ENCODE measurements at places on chromosomes 16 and 17.
A peak's percentile ranks its signal among the peaks of the same experiment; 100 is the strongest.

- no peak overlapping the region for H3K27ac ChIP-seq
- no peak overlapping the region for H3K4me3 ChIP-seq
- no peaks in the 10 kb centered on the region for H3K36me3 ChIP-seq
Observed at GRCh38 chr17:50205111-50205962, 3.9 kb upstream of the COL1A1 start.

- no peak for DNase-seq
- no peaks in the 10 kb centered on the region for H3K4me1 ChIP-seq
- H3K27me3 ChIP-seq, result peaks cover 8% of the 10 kb centered on the region
- H3K4me3 ChIP-seq, result no peak overlapping the region
- H3K36me3 ChIP-seq, result no peaks in the 10 kb centered on the region
Observed at GRCh38 chr17:8668176-8668740, 37.7 kb upstream of the MYH10 start.

- H3K27me3 ChIP-seq, result peaks cover 22% of the 10 kb centered on the region
- H3K4me1 ChIP-seq, result no peaks in the 10 kb centered on the region
- H3K4me3 ChIP-seq, result no peak within 1 kb of the TSS
- no peaks in the 10 kb centered on the region for H3K36me3 ChIP-seq
- H3K27ac ChIP-seq, result no peak within 1 kb of the TSS
Observed at GRCh38 chr17:48722915-48723422, at the start of gene PRAC2. Gene PRAC2, plus strand, starts transcription at chr17:48723185. Its CDS starts 1,226 bp downstream, at chr17:48724411.

GRCh38 chr16:58563775-58564174 is 48.5 kb downstream of the SETD6 start:
- no peak for DNase-seq
- no peaks in the 10 kb centered on the region for H3K27me3 ChIP-seq
- no peaks in the 10 kb centered on the region for H3K4me1 ChIP-seq
- H3K4me3 ChIP-seq, result no peak overlapping the region
- peaks cover 94% of the 10 kb centered on the region for H3K36me3 ChIP-seq

DNA sequence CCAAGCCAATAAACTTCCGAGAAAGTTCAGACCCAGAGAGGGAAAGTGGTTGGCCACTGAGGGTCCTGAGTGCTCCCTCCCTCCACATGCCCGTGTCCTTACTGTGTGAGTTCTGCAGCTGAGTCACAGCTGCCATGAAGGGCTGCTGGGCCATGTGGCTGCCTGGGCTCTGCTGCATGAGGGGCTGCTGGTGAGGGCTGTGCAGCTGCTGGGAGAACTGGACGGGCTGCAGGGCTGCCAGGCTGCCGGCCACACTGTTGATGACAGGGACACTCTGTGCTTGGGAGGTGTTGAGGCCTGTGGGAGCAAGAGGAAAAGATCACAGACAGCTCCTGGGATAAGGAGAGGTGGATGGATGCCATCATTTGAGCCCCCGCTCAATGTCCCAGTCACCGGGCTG is 44.0 kb downstream of the HNF1B start:
- H3K27me3 ChIP-seq, result peaks cover 16% of the 10 kb centered on the region
- no peaks in the 10 kb centered on the region for H3K36me3 ChIP-seq
- H3K4me1 ChIP-seq, result no peaks in the 10 kb centered on the region
- no peak overlapping the region for H3K27ac ChIP-seq

GRCh38 chr16:68275611-68276191 is 11.4 kb downstream of the SLC7A6 start:
- peak; percentile 86 for DNase-seq
- H3K4me3 ChIP-seq, result no peak overlapping the region
- H3K36me3 ChIP-seq, result peaks cover 61% of the 10 kb centered on the region
- peak overlapping the region; percentile 81 for H3K27ac ChIP-seq
- no peaks in the 10 kb centered on the region for H3K27me3 ChIP-seq

DNA sequence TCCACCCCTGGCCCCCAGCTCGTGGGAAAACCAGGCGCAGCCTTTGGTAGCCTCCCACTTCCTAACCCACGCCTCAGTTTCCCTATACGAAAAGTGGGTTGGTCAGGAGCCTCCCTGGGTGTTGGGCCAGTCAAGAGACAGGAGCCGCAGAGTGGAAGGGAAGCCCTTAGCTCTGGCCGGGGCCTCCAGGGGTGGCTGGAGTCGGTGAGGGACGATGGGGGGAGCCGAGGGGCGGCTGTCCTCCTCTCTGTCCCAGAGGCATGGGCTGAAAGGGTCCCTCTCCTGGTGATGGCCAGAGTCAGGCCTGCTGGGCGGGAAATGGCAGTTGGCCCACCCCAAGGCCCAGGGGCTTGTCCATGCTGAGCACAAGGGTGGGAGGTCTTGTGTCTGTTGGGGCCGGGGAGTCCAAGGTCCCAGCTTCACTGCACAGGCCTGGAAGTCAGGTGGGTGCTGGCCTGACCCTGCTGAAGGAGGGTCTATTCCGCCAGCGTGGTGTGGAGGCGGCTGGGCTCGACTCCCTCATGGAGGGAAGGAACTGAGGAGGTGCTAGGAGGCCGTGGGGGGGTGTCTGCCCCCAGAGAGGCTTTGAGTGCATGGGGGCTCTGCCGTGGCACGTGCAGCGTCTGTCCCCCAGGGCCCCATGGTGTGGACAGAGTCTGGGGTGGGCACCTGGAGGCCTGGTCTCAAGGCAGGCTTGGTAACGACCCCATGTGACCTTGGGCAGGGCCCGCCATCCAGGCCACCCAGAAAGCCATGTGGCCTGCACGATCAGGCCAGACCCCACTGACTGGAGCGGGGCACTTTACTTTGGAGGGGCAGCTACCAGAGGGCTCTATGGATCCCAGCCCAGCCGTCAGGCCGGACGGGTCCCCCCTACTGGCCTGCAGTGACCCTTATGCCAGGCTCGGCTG is 1.1 kb downstream of the SLC16A3 start:
- peaks cover 3% of the 10 kb centered on the region for H3K27me3 ChIP-seq
- no peak overlapping the region for H3K27ac ChIP-seq
- H3K36me3 ChIP-seq, result no peaks in the 10 kb centered on the region
- no peak overlapping the region for H3K4me3 ChIP-seq

GRCh38 chr17:231966-232807 is 50.7 kb upstream of the DOC2B start:
- no peaks in the 10 kb centered on the region for H3K4me1 ChIP-seq
- H3K36me3 ChIP-seq, result no peaks in the 10 kb centered on the region
- H3K27ac ChIP-seq, result no peak overlapping the region
- DNase-seq, result no peak
- H3K4me3 ChIP-seq, result no peak overlapping the region
- no peaks in the 10 kb centered on the region for H3K27me3 ChIP-seq

DNA sequence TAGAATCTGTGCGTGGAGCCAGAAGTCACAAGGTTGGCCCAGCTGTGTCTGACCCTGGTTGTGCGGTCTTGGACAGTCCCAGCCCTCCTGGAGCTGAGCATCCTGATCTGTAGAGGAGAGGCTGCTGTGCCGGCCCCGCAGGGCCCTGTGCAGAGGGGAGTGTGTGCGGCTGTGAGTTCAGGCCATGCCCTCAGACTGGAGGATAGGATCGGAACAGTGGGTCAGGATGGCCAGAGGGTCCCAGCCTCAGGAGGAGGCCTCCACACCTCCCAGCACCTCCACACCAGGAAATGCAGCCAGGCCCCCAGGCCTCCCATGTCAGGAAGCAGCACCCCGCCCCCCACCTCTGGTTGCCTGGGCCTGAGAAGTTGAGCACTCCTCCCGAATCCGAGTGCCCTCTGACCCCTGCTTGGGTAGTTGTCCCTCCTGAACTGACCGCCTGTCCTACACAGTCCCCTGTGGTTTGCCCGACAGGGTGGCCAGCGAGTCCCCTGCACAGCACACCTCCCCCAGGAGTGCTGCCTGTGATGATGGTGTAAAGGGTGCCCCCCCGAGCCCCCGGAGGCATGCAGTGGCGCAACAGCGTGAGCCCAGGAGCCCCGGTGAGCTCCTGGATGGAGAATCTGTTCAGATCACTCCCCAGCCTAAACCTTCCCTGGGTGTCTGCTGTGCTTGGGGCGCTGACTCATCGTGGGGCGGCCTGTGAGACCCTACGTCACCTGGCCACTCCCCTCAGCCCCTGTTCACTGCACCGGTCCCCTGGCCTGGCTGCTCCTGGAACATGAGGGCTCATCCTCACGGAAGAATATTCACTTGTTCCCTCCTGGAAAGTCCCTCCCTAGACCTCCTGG is 285.2 kb downstream of the SEC14L1 start:
- no peak for DNase-seq
- peak overlapping the region; percentile 75 for H3K27ac ChIP-seq
- no peak overlapping the region for H3K4me3 ChIP-seq
- H3K4me1 ChIP-seq, result peaks cover 67% of the 10 kb centered on the region
- H3K36me3 ChIP-seq, result peaks cover 41% of the 10 kb centered on the region
- H3K27me3 ChIP-seq, result no peaks in the 10 kb centered on the region

DNA sequence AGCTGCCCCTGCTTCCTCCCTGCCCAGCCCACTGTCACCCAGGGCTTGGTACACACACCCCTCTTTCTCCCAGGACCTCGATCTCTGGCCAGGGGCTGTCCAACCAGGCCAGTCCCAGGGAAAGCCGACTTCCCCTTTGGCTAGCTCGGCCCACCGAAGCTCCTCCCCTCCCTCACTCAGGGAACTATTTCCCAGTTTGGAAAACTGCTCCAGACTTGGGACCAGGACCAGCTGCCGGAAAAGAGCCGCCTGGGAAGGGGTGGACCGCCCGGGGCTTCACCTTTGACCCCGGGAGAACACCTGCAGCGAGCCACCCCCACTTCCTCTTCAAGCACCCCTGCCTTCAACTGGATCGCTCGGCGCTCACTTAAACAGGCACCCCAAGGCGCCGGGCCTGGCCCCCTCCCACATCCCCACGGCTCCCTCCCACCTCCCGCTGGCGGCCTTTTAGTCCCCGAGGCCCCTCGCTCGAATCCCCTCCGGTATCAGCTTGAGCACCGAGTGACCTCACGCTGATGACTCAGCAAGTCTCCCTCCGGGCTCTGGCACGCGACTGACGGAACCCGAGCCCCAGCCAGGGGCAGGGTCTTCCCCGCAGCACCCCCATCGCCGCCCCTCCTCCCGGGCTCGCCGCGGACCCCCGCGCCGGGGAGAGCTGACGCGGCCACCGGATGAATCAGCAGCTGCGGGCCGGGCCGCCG is 934 bp downstream of the MAFG start:
- peak overlapping the region; percentile 72 for H3K27ac ChIP-seq
- H3K36me3 ChIP-seq, result peaks cover 17% of the 10 kb centered on the region
- H3K4me1 ChIP-seq, result peaks cover 47% of the 10 kb centered on the region
- no peaks in the 10 kb centered on the region for H3K27me3 ChIP-seq

DNA sequence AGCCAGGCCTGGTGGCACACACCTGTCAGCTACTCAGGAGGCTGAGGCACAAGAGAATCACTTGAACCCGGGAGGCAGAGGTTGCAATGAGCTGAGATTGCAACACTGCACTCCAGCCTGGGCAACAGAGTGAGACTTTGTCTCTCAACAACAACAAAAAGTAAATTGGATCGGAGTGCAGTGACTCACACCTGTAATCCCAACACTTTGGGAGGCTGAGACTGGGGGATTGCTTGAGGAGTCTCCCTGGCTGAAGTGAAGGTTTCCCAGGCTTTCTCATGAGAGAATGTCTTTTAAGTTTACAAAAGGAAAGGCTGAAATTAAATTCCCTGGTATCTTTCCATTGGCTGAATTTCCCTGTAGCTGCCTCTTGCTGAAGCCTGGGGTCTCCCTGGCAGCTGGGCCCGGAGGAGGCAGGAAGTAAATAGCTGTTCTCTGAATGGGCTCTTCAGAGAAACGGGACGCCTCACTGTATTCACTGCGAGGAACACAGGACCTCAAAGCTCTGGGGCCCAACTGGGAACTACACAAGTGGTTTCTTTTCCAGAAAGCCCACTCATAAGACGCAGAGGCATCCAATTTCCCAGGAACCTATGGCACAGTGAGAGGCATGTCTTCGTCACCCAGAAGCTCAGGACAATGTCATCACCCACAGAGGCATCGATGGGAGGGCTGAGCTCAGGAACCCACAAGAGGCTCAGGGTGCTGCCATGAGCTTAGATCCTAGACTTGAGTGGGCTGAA is 77.4 kb upstream of the SMURF2 start:
- H3K36me3 ChIP-seq, result no peaks in the 10 kb centered on the region
- H3K4me1 ChIP-seq, result peaks cover 22% of the 10 kb centered on the region
- no peak for DNase-seq
- H3K27ac ChIP-seq, result no peak overlapping the region
- no peak overlapping the region for H3K4me3 ChIP-seq
- no peaks in the 10 kb centered on the region for H3K27me3 ChIP-seq

- peak overlapping the region; percentile 61 for H3K27ac ChIP-seq
- DNase-seq, result no peak
- peaks cover 27% of the 10 kb centered on the region for H3K4me1 ChIP-seq
- no peaks in the 10 kb centered on the region for H3K36me3 ChIP-seq
- H3K27me3 ChIP-seq, result no peaks in the 10 kb centered on the region
Observed at GRCh38 chr16:79186196-79186595, 414.3 kb downstream of the MAF start.

- H3K27ac ChIP-seq, result no peak overlapping the region
- DNase-seq, result no peak
- H3K4me3 ChIP-seq, result no peak overlapping the region
- H3K4me1 ChIP-seq, result peaks cover 5% of the 10 kb centered on the region
Observed at GRCh38 chr17:30318155-30318554, 15.7 kb downstream of the TMIGD1 start.

GRCh38 chr17:82376042-82376730 is 4.6 kb downstream of the UTS2R start:
- no peak for DNase-seq
- no peaks in the 10 kb centered on the region for H3K4me1 ChIP-seq
- no peak overlapping the region for H3K27ac ChIP-seq
- H3K4me3 ChIP-seq, result no peak overlapping the region

GRCh38 chr16:84964386-84965128 is 46.8 kb downstream of the ZDHHC7 start:
- no peaks in the 10 kb centered on the region for H3K36me3 ChIP-seq
- no peaks in the 10 kb centered on the region for H3K4me1 ChIP-seq
- H3K4me3 ChIP-seq, result no peak overlapping the region
- DNase-seq, result no peak
- H3K27ac ChIP-seq, result no peak overlapping the region
- peaks cover 11% of the 10 kb centered on the region for H3K27me3 ChIP-seq

DNA sequence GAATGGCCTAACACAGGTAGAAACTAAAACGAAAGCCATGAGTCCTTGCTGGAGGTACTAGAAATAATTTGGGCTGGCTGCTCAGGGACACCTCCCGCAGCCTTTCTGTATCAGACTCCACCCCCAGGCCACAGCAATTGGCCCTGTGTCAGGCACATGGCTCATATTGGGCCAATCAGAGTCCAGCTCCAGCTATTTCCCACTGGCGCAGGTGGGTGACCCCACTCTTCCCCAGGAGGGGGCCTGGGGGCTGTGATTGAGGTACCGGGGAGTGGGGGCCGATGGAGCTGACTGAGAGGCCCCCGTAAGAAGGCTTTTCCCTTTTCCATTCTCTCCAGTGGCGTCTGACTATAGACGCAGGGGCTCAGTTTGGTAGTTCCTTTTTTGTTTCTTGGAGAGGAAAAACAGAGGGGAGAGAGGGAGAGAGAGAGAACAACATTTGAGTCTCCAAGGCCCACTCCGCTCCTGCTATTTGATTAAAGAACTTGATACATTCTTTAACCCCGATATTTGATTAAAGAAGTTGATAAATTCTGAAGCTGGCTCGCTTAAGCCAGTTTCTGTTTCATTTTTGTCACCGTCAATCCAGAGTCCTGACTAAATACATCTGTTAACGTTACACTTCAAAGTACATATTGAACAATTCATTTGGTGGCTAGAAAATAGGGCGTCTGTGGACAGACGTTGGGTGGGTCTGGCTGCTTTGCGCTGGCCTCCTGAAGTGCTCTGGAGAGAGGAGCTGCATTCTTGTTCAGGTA is 26.3 kb downstream of the FOXL1 start:
- no peak overlapping the region for H3K4me3 ChIP-seq
- H3K27ac ChIP-seq, result no peak overlapping the region
- H3K36me3 ChIP-seq, result no peaks in the 10 kb centered on the region
- no peak for DNase-seq
- peaks cover 19% of the 10 kb centered on the region for H3K27me3 ChIP-seq

Measured in DND-41 (cell line).